Amniotic stem cell (primary cell): ENCODE measurements at places on chromosomes 2 and 18.

- DNase-seq: no peak
Observed at GRCh38 chr18:36766836-36767235, 62.0 kb downstream of the TPGS2 start.

DNA sequence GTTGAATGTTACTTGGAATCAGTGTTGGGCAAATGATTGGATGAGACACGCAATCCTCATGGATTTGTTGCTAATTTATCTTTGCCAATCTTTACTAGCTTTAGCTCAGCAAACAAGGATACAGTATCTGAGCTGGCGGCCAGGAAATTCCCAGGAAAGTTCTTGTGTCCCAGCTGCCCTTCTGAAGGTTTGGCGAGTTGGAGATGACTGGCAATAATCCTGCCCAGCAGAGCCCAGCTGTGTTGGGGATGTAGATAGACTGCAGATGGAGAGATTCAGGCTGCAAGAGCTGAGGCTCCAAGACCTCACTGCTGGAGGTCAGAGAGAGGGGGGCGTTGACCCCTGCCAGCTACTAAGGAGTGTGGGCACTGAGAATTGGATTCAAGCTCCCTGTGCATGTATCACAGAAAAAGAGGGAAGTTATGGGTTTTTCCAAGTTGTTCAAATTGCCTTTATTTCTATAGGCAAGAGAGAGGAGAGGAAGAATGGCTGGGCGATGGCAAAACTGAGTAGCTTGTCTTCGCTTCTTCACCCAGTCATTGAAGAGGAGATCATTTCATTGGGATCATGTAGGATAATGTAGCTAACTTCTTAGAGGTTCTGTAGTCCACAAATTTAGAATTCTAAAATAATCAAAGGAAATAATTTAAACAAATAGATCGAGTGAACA lies 506.8 kb upstream of the LRATD1 start:
- DNase-seq: no peak

GRCh38 chr2:133177196-133177595 lies 391.1 kb downstream of the NCKAP5 start:
- DNase-seq: no peak

DNA sequence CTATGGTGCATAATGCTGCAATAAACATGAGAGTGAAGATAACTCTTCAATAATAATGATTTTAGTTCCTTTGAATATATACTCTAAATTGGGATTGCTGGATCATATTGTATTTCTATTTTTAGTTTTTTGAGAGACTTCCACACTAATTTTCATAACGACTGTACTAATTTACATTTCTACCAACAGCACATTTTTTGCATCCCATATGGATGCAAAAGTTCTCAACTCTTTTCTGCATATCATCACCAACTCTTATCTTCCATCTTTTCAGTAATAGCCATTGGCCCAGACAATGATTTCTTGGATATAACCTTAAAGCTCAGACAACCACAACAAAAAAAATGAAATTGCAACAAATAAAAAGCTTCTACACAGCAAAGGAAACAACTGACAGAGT lies 1082.4 kb downstream of the CNTNAP5 start:
- no peak for DNase-seq

DNA sequence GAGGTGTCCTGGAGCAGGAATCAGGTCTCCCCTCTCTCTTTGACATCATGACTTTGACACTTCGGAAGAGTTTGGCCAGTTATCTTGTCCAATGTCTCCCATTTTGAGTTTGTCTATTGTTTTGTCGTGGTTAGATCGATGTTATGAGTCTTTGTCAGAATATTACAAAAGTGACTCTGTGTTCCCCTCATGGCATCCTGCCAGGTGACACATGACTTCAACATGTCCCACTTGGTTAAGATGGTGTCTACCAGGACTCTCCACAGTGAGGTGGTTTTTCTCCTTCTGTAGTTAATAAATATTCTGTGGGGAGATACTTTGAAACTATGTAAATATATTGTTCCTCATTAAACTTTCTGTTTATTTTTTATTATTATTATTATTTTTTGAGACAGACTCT lies 76.6 kb upstream of the BZW1 start:
- DNase-seq: no peak

DNA sequence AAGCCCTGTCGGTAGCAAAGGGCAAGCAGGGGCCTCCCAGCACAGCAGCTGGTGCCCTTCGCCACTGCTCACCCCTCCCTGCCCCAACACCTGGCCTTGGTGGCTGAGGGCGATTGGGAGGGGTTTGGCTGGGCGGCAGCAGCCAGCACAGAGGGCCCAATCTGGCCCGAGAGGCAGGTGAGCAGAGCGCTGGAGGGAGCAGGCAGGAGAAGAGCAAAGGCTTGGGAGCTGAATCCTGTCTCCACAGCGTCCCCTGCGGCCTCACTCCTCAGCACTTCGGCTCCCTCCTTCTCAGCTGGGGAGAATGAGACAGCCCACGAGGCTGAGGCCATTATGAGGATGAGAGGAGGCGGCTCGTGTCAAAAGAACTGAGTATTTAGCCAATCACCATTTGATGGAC lies 74.9 kb upstream of the TAF1B start:
- DNase-seq: no peak

DNA sequence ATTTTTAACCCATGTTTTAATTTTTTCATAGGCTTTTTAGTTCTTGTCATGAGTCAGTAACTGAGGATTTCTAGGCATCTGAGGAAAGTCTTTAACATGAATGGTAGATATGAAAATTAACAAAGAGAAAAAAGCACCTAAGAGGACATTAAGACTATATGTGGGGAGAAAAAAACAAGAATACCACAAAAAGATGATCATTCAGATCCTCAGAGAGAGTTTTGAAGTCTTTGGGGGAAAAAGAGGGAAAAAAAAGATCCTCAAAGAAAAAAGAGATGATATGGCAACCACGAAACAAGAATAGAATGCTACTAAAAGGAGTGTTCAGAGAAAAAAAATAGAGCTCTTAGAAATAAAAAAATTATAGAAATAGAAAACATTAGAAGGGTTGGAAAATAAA lies 8.1 kb downstream of the DRC1 start:
- DNase-seq: no peak

DNA sequence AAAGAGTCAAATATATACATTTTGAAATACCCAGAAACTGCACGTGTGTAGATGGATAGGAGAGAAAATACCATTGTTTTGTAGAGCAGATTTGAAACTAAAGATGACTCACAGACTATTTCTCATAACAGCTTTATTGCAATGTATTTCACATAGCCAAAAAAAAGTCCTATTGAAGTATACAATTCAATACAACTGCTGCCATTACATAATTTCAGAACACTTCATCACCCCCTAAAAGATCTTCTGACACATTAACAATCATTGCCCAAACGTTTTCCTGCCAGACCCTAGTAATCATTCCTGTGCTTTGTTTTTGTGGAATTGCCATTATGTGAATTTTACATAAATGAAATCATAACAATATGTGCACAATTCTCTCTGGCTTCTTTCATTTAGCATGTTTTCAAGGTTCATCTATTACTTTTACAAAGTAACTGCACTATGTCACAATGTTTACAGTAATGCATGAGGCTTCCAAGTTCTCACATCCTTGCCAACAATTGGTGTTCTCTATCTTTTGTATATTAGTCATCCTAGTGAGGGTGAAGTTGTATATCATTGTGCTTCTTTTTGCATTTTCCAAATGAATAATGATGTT lies 378.6 kb upstream of the CWC22 start:
- no peak for DNase-seq

- no peak for DNase-seq
Observed at GRCh38 chr2:46435796-46436360, 43.5 kb upstream of the TMEM247 start.

GRCh38 chr18:8707556-8708300 lies 2.4 kb downstream of the MTCL1 start:
- DNase-seq: no peak

DNA sequence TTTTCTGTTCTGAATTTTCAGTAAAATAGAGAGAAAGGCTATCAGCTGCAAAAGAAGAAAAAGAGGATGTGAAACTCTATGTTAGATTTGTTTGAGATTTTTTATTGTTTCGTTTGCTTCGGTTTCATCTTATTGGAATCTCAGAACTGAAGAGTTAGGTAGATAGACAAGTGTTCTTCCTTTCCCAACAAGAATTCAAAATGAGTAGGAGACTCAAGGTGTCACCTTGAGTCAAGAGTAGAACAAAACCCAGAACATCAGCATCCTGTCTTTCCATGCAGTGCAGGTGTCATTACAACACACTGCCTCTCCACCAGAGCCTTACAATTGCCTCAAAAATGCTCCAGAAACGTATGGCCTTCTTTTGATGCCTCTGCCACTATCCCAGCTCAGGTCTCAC lies 21.1 kb downstream of the NBAS start:
- no peak for DNase-seq
